NAMALWA (cell line): ENCODE measurements at places on chromosomes 12 and 14.

DNA sequence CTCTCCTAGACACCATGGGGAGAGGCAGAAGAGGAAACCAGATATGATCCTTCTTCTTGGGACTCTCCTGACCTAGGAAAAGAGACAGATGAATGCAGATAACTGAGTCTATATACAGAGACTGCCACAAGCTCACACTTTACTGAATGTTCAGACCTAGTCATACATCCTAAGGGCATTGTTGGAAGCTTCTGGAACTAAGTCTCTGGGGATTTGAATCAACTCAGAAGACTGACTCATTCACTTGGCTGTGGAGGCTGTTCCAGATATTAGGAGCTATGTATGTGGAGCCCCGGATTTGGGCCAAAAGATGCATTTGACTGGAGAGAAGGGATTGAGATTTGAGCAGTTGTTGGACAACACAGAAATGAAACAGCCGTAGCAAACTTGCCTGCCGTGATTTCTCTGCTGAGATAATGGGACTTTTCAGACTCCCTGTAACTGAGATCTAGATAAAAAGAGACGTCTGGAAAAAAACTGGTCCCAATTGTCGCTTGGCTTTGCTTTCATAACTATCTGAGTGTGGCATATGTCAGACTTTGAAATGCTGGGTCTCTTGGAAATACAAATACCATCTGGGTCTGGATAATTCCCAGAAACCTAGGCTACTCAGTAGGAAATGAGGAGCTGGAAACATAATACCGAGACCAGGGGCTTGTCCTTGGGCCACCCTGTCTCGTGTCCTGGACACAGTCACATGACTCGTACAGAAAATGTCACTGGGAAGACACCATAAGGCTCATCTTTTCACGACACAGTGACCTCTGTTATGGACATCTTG, 396.8 kb downstream of the NUAK1 start:
- DNase-seq = no peak

GRCh38 chr12:104462325-104462724, 5.6 kb downstream of the CHST11 start:
- no peak for DNase-seq

DNA sequence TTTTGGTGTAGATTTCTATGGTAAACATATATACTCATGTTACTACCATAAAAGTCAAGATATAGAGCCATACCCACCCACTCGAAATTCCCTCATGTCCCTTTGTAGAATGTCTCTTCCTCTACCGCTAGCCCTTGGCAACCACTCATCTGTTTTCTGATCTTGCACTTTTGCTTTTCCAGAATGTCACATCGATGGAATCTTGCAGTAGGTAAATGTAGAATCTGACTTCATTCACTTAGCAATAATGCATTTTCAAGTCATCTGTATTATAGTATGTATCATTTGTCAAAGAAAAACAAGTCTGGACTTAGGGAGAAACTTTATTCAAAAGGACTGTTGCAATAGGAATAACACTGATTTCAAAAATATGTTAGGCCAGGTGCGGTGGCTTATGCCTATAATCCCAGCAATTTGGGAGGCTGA, 19.3 kb upstream of the CLEC2D start:
- peak; percentile 66 for DNase-seq

DNA sequence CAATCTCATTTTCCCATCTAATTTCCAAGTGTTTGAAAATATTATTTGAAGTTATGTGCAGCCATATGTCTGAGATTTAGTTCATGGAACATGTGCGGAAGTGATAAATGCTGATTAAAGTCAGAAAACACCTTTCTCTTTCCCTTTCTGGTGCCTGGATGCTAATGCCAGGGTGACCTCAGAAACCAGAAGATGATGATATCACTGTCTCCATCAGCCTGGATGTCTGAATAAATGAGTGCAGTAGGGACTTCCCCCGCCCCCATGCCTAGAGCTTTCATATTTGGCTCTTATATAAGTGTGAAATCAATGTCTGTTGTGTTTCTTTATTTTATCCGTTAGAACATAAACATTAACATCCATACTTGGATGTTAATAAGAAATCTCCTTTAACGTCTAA, 261.9 kb upstream of the LRIG3 start:
- DNase-seq = no peak

DNA sequence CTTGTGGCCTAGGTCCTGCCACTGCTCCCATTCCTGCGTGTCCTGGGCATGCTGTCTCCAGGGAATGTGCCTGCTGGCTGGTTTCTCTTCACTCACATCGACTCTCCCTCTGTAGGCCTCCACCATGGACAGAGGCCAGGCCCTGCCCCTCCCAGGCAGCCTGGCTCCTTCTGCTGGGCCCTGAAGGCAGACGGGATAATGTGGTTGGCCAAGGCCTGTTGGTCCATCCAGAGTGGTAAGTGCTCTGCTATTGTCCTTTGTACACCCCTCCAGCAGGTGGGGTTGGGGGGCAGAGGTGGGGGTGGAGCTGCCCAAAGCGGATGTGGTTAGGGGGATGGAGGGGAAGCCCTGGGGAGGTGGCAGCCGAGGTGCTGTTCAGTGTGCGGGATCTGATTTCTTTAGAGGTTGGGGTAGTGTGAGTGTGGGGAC, 9.5 kb upstream of the NR4A1 start:
- DNase-seq = peak; percentile 82

DNA sequence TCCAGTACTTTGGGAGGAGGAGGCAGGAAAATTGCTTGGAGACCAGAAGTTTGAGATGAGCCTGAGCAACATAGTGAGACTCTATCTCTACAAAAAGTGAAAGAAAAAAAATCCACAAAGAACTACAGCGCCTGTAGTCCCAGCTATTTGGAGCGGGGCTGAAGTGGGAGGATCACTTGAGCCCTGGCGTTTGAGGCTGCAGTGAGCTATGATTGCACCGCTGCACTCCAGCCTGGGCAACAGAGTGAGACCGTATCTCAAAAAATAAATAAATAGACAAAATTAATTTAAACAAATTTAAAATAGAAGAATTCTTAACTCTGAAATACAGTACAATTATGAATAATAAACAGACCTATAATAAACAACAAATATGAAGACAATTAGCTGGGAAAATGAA, 40.9 kb downstream of the ATL1 start:
- DNase-seq = no peak

DNA sequence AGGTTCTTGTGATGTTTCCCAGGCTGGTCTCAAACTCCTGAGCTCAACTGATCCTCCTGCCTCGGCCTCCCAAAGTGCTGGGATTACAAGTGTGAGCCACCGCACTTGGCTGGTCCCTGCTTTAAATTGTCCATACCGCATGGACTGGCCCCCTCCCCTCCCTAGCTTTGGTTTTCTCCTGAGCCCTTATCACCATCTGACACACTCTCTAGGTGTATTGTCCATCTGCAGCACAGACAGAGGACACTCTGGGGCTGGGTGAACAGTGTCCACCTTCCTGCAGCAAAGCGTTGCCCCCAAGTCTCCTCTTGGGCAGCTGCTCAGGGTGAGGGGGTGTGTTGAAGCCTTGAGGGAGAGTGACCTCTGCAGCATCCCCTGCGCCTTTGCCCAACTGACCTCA, 36.0 kb upstream of the DLK1 start:
- no peak for DNase-seq

GRCh38 chr14:68511129-68512047, 281.5 kb downstream of the ZFP36L1 start:
- no peak for DNase-seq

DNA sequence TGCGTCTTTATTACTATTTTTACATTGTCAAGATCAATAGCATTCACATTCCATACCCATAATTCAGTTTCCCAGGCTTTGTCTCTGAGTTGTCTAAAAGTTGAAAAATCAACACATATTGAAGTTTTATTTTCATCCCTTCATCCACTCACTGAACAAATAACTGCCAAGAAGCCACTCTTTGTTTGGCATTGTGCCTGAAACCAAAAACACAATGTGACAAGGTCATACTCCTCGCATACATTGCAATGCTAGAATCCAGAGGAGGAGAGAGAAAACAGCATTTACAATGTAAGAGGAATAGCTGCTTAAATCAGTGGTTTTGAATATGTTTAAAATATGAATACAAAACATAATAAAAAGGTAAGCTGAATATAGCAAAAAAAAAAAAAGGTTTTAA, 71.8 kb downstream of the CCDC60 start:
- no peak for DNase-seq

- DNase-seq = no peak
These were observed 13.5 kb upstream of the FAM177A1 start for GRCh38 chr14:35032562-35032961.

- no peak for DNase-seq
These were observed 26.2 kb downstream of the DIO3 start for GRCh38 chr14:101587441-101587911.

DNA sequence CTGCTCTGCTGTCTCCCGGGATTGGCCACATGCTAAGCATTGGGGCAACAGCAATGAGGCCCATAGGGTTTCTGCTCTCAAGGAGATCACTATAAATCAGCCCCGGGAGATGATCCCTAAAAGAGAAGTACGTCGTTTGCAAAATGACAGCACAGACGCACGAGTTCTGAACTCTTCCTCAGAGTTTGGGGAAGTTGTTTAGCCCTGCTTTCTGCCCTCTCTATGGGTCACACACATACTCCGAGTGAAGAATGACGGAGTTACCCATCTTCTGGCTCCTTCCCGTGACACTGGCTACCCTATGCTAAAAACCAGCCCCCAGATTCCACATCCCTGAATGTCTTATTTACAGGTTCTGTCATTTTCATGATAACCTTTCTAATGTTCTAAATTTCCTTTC, 258.0 kb upstream of the PLEKHG7 start:
- peak; percentile 85 for DNase-seq

DNA sequence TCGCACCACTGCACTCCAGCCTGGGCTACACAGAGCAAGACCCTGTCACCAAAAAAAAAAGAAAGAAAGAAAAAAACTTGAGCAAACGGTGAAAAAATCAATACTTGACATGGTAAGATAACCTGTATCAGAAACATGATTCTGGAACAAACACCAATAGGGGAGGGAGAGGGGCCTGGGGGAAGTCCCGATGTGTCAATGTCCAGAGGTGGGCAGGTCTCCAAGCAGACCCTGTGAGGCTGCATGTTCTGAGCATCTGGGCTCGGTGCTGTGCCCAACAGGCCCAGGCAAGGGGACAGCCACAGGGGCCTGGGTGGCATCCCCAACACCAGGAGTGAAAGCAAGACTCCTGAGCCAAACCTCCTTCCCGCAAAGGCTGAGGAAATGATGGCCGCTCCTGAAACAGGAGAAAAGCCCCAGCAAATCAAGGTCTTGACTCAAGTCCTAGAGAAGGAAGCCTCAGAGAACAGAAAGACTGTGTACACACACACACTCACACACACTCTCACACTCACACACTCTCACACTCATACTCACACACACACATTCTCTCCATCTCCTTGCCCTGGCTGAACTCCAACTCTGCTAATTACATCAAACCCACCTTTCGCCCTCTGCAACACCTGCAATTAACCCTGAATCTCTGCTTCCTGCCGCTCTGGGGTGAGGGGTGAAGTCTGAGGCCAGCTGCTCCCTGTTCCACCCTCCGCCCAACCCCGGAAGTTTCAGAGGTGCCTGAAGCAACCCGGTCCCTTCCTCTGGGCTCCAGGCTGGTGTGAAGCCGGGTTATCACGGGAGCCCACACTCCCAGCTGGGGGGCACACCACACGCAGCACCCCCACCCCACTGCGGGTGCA, 20.4 kb downstream of the CCDC88C start:
- DNase-seq = peak; percentile 80

DNA sequence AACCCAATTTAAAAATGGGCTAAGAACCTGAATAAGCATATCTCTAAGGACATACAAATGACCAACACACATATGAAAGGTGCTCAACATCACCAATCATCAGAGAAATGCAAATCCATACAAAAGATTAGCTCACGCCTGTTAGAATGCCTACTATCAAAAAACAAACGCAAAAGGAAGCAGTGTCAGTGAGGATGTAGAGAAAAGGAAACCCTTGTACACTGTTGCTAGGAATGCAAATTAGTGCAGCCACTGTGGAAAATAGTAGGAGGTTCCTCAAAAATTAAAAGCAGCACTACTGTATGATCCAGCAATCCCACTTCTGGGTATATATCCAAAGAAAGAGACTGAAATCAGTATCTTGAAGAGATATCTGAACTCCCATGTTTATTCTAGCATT, 133.0 kb downstream of the CPNE8 start:
- no peak for DNase-seq

DNA sequence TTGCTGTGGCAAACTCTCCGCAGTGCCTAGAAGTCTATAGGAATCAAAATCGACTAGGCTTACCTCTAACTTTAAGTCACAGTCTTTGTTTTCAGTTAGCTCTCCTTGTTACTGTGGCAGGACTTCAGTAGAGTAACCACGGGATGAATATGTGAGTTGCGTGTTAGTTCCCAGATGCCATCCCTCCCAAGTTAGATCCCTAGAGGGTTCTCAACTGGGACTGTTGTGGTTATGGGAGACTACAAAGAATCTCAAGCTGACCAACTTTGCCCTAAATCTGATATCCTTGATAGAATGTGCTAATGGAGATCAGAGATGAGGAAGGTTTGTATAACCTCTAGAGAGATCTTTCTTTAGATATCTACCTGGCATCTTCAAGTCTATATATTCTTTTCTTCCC, 208.1 kb downstream of the AKAP6 start:
- no peak for DNase-seq
